Activated CD8-positive, alpha-beta memory T cell treated with anti-CD3 and anti-CD28 coated beads, Interleukin-2, amount 10 ng/mL, durations not matched to agents 7 days and 5 days (primary cell): ENCODE measurements at places on chromosomes 16 and 17.

DNA sequence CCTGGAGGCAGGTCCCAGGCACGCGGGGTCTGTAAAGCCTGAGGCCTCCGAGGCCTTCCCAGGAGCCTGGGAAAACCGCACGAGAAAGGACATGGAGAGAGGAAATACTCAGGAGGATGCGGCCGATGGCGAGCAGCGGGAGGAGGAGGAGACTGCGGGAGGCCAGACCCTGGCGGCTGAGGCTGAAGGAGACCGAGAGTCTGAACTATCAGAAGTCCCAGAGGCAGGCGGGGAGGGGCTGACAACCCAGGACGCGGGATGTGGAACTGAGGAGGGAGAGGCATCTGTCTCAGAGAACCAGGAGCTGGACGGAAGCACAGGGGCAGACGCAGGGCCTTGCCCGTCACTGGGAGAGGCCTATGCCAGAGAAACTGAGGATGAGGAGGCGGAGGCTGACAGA, 2.4 kb downstream of the APOBR start:
- DNase-seq, result no peak

DNA sequence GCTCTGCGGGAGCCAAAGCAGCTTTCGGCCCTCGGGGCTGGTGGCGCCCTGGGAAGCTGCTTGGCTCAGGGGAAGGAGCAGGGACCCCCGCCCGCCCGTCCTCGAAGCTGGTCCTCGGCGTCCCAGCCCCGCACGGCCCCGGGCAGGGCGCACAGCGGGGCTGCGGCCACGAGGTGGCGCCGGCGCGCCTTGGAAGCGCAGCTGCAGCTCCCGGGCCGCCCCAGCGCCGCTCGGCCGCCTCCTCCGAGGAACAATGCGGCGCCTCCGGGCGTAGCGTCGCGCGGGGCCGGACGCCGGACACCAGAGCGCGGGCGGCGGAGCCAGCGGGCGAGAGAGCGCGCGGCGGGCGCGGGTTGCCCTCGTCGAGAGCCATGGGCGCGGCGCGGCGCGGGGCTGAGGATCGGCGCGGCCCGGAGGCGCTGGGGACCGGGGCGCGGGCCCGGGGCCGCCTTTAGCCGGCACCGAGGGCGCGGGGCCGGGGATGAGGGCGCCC, at the start of gene MGAT5B:
Gene MGAT5B (plus strand): TSS at position 229 of the 493 bp plus-strand sequence. CDS start 626 bp downstream, outside the sequence.
- DNase-seq, result peak; percentile 74

DNA sequence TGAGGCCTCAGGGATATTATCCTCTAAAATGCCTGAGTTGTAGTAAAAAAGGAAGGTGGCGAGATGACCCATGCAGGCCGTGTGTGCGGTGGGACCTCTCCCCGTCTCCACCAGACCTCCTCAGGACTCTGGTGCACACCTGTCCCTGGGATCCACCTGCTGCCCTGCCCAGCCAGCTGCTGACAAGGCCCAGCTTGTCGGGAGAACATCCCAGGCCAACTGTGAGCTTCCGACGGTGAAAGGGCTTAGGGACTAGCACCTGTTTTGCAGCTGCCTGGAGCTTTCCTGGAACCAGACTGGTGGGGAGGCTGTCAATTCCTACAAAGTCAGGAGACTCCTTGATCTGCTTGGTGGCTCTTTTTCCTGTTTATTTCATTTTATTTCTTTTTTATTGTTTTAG, 11.6 kb downstream of the IL34 start:
- no peak for DNase-seq

- no peak for DNase-seq
Measured at GRCh38 chr16:11157143-11157542, 98.9 kb downstream of the SOCS1 start.

DNA sequence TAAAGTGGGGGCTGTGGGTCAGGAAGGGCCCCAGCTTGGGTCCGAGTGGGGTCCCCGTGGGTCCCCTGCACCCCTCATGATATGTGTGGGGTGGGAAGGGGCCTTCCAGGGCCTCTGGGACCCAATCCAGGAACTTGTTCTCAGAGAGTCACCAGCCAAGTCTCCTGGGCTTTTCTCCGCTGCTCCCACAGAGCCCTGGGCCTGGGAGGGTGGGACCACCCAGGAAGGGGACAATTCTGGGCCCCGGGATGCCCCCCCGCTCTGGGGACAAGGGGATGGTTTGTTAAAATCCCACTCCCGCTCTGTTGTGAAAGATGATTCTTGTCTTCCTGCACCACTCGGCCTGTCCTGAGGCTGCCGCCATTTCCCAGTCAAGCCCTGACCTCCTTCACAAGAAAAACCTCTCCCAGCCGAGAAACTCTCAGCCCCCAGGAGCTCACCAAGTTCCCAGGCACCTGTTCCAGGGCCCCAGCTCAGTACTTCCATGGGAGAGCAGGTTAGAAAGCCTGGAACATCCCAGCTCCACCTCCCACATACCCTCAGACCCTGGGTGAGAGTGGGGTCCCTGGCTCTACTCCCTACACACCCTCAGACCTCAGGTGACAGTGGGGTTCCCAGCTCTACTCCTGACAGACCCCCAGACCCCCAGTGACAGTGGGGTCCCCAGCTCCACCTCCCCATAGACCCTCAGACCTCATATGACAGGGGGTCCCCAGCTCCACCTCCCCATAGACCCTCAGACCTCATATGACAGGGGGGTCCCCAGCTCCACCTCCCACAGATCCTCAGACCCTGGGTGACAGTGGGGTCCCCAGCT, 75.1 kb downstream of the METRNL start:
- no peak for DNase-seq

GRCh38 chr17:2067048-2067561, 12.2 kb downstream of the HIC1 start:
- no peak for DNase-seq

DNA sequence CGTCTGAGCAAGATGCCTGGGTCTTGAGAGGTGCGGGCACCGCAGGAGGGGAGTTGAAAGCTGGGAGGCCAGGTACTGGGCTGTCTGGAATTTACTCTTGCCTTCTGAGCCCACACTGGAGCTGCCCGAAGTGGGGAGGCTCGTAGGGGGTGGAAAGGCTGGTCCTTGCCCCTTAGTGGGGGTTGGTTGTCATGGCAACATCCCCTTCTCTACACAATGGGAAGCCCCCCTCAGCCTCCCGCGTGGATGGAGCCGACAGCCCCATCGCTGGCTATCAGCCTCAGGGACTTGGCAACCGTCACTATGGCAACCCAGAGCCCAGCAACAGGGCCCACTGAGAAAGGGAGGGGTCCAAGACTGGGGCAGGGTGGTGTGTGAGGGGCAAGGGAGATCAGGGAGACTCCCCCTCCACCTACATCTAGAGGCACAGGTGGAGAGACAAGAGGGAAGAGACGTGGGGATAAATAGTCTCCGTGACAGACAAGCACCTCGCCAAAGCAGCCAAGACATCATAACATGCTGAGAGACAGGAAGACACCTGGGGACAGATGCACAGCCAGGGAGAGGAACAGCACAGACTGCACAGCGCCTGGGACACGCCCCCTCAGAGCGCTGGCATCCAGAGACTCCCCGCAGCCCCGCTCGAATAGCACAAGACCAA, 5.3 kb upstream of the DNAH2 start:
- DNase-seq, result no peak

GRCh38 chr17:39643271-39643670, 6.3 kb downstream of the STARD3 start:
- no peak for DNase-seq

DNA sequence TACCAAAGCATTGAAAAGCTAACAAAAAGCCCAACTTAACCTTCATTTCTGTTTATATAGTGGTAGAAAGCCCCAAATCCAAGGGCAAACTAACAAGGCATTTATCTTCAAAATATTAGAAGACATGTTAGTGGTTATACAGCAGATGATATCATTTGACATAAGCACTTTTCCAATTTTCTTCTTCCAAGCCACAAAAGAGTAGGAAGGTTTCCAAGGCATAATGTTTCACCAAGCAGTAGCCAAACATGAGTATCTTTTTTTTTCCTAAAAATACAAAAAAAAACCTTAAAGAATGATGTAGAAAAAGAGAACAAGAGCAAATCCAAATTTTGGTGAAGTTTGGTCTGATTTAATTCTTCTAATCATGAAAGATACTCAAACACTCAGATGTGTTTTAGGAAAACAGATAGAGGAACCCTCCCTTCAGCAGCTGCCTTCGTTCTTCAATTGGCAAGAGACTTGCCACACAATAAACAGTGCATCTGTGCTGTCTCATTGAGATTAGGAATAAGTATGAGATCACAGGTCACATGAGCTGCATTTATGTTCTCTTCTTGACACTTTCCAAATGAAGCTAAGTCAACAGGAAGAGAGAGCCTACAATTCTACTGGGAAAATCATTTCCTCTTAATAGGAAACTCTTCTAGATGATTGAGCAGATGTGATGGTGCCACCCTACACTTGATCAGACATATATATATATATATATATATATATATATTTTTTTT, 106.7 kb downstream of the TTC19 start:
- no peak for DNase-seq

GRCh38 chr16:30120340-30121105, 2.5 kb downstream of the MAPK3 start:
- DNase-seq, result no peak

GRCh38 chr16:12497526-12497925, 306.2 kb downstream of the CPPED1 start:
- DNase-seq, result no peak

- DNase-seq, result no peak
Measured at GRCh38 chr16:74556375-74556922, 50.5 kb downstream of the GLG1 start.

DNA sequence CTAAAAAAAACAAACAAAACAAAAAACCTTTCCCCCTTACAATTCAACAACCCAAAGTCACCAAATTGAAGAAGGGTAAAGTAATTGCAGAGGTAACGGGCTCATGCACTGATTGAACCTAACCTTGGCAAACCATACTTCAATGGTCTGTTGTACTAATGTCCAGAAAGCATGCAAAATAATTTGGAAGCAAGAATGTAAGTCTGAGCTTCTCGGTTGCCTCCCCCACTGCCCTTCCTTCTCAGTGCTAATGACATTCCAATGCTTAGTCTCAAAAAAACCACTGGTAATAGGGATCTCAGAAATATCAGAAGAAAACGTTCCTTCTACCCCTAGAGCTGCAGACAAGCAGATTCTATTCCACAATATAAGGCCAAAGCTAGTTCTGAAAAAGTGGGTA, 15.8 kb downstream of the KRABD2 start:
- no peak for DNase-seq

DNA sequence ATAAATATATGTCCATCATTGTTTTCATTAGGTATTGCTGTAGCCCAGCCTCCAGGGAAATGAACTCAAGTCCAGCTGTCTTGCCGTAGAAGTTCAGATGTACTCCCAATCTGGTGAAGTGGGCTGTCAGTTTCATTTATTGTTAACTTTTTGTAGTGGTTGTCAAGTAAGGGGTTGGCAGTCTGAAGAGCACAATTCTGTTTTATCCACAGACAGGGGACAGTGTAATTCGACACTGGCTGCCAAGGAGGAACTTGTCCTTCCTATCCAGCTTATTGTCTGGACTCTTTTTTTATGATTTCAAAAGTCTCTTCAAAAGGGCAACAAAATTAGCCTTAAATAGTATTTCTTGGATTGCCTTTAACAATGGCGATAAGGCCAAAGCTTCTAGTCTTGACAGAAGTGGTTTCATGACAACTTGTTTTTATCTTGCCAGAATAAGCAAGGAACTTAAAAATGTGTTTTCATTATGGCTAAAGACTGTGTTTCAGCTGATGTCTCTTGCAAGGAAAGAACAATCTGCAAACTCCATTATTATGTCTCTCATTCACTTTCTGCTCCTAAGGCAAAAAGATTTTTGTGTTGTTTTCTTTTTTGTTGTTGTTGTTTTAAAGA, 73.9 kb upstream of the TANC2 start:
- DNase-seq, result no peak

DNA sequence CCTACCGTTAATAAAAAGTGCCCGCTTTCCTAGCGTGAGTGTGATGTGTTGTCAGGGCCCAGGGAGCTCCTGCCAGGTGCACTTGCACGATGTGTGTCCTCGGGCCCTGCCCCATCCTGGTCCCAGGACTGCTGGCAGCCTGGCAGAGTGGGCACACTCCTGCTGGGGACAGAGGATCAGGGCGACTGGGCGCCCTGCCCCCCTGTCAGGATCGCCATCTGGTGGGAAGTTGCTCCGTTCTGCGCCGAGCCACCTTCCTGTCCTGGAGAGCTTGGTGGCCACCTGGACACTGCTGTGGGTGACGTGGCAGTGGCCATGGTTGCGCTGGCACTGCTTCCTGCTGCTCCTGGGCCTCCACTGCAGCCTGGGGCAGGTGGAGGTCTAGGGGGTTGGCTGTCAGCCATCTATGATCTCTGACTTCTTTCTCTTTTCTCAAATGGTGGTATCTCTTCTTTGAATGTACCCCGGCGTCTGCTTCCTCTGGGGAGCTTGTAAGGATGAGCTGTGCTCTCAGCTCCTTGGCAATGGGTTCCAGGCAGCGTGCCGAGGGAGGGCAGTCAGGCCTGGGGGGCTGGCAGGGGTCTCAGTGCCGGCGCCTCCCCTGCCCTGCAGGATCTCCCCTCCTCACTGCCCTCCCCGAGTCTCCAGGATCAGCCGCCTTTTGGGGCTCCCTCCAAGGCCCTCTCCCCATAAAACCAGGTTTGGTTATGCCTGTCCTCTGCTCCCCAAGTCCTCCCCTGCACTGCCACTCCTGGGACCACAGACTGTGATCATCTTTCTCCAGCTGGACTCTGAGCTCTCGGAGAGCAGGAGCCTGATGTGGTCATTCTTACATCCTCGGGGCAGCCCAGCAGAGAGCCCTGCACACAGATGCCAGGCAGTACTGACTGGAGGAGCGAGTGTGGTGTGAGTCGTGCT, 76.9 kb downstream of the AMFR start:
- DNase-seq, result no peak

GRCh38 chr16:86896976-86897375, 318.6 kb downstream of the FOXL1 start:
- DNase-seq, result no peak

- DNase-seq, result peak; percentile 77
Measured at GRCh38 chr17:21513012-21513570, 136.9 kb downstream of the KCNJ12 start.

- no peak for DNase-seq
Measured at GRCh38 chr16:87556941-87557459, 45.3 kb upstream of the JPH3 start.

DNA sequence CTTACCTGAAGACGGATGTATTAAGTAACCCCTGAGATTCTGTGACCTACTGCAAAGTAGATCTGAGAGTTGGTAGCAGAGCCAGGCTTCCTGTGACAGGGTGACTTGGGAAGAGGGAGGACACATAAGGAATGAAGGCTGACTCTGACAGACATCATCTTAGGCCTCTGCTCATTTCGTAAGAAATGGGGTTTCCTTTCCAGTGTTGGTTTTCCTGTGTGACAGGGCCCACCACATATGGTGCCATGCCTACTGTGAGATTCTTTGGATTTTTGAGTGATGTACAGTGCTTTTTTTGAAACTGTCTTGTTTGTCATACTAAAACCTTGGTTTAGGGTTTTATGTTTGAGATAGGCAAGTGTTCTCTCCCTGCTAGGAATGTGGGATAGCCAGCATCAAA, 12.7 kb downstream of the LIG3 start:
- DNase-seq, result no peak

DNA sequence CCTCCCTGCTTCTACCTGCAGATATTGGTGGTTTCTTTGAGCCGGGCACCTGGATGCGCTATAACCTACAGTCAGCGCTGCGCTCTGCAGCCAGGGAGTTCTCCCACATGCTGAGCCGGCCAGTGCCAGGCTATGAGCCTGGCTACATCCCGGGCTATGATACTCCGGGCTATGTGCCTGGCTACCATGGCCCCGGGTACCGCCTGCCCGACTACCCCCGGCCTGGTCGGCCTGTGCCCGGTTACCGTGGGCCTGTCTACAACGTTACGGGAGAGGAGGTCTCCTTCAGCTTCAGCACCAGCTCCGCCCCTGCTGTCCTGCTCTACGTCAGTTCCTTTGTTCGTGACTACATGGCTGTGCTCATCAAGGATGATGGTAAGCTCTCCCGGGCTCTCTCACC, 13.2 kb downstream of the CNTNAP1 start:
- DNase-seq, result no peak

GRCh38 chr17:76089680-76090516, 10.9 kb downstream of the ZACN start:
- no peak for DNase-seq
